Cortex of kidney (tissue), 1 donor: ENCODE measurements at places on chromosomes 2 and 18.

GRCh38 chr18:75474332-75474731, 46.8 kb upstream of the SMIM21 start:
- no peak for DNase-seq

DNA sequence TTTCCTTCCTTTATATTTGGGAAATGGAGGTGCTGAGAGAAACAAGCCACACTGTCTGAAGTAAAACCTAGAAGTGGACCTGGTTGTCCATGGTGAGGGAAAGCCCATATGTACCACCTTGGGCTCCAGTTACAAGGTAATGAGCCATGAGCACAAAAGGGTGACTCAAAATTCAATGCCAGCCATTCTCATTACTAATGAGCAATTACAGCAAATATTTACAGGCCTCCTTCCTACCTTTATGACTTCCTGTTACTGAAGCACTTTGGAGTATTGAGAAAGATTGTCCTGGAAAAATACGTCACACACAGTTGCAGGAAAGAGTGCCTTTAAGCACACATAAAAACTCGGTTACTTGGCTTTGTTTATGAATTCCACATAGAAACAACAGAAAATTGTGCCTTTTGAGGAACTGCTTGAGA, 9.1 kb downstream of the EPAS1 start:
- DNase-seq, result no peak

GRCh38 chr2:112024896-112025491, 30.1 kb upstream of the TMEM87B start:
- no peak for DNase-seq

DNA sequence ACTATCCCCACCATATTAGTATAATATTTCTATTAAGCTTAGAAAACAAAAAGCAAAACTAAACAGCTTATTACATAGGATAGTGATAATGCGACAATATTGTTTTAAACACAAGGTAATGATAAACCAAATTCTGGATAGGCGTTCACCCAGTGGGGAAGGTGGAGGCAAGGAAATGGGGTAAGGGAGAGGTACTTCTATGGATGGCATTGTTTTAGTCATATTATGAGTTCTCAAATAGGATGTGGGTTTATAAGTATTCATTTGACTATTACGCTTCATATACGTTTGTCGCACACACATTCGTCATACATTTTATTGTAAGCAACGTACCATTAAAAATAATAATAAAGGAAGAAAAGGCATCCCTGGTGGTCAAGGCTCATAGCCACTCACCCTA, 88.8 kb upstream of the DNMT3A start:
- no peak for DNase-seq
